Subcutaneous adipose tissue (tissue), 4 donors: ENCODE measurements at places on chromosomes 16 and 17. TPM values are rescaled to one million over a fixed set of nuclear protein-coding genes. Genes with fewer than 3 reads are reported as not detected.

Gene SOST
- total RNA-seq = not detected

Gene NPTX1
- not detected for total RNA-seq

Gene KRTAP16-1
- not detected for total RNA-seq

Gene G6PC1
- total RNA-seq = not detected

Gene CTRB2
- not detected for total RNA-seq

Gene CCL8
- total RNA-seq = 0.98 TPM
